ENCODE measurements at places on chromosomes 3 and 15.
A peak's percentile ranks its signal among the peaks of the same experiment; 100 is the strongest.

- DNase-seq, result no peak
These were observed 110.0 kb downstream of the XXYLT1 start for GRCh38 chr3:195160908-195161434.

DNA sequence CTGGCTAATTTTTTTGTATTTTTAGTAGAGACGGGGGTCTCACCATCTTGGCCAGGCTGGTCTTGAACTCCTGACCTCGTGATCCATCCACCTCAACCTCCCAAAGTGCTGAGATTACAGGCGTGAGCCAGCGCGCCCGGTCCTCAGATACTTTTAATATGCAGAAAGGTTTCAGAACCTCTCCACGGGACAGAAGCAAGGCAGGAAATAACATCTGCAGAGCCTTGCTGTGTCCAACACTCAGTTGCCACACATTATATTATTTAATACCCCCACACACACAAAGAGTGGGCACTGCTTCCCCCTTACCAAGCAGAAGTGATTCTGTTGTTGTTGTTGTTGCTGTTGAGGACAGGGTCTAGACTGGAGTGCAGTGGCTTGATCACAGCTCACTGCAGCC lies 28.0 kb downstream of the OSBPL10 start:
- DNase-seq, result no peak

- DNase-seq, result no peak
These were observed 41.2 kb downstream of the CCDC32 start for GRCh38 chr15:40523611-40524010.

- DNase-seq, result no peak
These were observed 516.8 kb upstream of the PROK2 start for GRCh38 chr3:72301779-72302178.

GRCh38 chr15:80480909-80481308 lies 76.7 kb downstream of the ARNT2 start:
- DNase-seq, result peak; percentile 91

GRCh38 chr3:46858456-46858855 lies 4.8 kb downstream of the MYL3 start:
- no peak for DNase-seq

DNA sequence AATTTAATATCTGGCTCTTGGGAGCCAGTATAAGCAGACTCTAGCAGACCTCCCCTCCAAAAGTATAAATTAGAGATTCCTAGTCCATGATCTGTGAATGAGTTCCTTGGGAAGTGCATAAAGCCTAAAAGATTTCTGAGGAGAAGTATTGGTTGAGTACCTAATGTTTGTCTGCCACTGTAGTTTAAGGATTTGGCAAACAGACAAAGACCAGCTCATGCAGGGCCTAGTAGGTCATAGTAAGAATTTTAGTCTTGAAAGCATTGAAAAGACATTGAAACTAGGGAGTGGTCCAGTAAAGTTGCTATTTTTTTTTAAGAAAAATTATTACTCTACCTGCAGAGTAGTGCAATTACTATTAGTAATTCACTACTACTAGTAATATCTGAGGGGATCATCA lies 67.5 kb downstream of the SPRED1 start:
- no peak for DNase-seq

DNA sequence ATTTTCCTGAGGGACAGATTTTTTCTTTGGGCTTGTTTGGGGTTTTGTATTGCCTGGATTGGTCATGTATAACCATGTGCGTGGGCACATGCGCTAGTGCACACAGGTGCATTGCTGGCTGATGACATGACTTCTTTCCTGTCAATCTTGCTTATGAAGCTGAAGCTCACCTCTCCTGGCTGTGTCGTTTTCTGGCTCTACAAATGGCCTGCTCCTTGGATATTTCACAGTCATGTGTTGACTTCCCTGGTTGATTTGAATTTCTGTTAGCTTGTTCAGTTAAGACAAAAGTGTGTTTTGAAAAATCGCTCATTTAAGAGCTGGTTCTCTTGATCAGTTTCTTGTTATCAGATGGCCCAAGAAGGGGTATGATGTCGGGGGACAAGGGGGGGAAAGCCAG lies 11.5 kb downstream of the PTPRG start:
- no peak for DNase-seq

DNA sequence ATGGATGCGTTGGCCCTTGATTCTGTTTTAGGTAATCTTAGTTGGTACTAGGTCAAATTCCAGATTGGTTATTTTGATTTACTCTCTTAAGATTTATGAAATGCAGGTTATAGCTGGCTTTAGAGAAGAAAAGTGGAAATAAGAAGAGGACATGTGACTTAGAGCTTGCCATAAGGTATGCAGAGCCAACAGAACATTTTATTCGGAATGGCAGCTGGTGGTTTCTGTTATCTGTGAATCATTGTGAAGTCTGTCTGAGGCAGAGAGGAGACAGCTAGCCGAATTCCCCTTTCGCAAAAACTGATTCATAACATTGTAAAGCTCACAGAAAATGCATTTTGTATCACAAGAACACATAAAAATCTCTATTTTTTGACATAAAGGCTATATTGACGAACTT lies 82.1 kb downstream of the FILIP1L start:
- peak; percentile 60 for DNase-seq

- DNase-seq, result peak; percentile 67
These were observed 37.9 kb downstream of the CHRD start for GRCh38 chr3:184417619-184418327.

- DNase-seq, result no peak
These were observed 32.5 kb downstream of the CEP152 start for GRCh38 chr15:48778331-48778730.

- DNase-seq, result no peak
These were observed 117.8 kb downstream of the OXNAD1 start for GRCh38 chr3:16382845-16383244.

GRCh38 chr15:27250223-27250622 lies 279.2 kb downstream of the GABRG3 start:
- DNase-seq, result no peak

Measured in mesendoderm (in vitro differentiated cells).